ENCODE measurements at places on chromosomes 1 and 21.

DNA sequence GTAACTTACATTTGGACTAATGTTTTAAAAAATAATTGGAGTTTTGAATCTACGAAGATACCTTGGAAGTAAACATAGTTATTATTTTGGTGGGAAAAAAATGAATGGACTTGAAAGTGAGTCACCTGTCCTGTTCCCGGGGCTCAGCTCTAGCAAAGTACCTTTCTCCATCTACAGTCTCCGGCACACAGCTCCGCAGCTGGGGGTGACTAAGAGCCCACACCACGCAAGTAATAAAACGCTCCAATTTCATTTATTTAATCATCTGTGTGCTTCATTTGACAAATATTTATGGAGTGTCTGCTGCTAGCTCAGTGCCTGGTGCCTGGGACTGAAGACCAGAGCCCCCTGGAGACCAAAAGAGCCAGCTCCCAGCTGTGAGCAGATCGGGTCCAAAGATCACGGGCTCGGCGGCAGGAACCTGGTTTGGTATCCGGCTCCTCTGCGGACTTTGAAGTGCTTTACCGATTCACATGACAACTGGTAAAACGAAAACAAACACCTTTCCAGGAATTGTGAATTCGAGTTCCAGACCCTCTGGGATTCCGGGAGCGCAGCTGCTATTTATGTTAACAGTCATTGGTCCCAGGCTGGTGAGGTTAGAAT lies 1.7 kb upstream of the RIPK4 start:
- no peak for DNase-seq

- DNase-seq, result no peak
These were observed 178.8 kb upstream of the VAMP3 start for GRCh38 chr1:7592120-7592798.

- DNase-seq, result no peak
These were observed 66.0 kb downstream of the OLIG1 start for GRCh38 chr21:33135925-33136324.

DNA sequence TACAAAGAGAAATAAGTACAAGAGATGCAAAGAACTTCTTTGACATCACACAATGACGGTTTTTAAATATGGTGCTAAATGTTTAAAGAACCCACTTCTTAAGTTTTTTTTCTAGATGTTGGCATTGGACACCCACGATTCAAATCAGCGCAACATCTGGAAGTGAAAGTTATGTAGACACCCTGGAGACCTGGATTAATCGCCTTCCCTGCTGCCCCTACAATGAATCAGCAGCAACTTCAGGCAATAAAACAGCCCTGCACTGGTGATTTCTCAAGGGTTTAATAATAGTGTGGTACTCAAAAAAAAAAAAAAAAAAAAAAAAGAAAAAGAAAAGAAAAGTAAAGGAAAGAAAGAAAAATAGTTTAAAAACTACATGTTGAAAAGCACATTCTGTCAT lies 248.3 kb downstream of the NUF2 start:
- DNase-seq, result no peak

GRCh38 chr1:21547876-21548275 lies 38.7 kb downstream of the ALPL start:
- DNase-seq, result no peak

- no peak for DNase-seq
These were observed 53.0 kb downstream of the DMRTB1 start for GRCh38 chr1:53511933-53512806.

GRCh38 chr21:35239811-35240219 lies 190.7 kb upstream of the RUNX1 start:
- DNase-seq, result no peak

DNA sequence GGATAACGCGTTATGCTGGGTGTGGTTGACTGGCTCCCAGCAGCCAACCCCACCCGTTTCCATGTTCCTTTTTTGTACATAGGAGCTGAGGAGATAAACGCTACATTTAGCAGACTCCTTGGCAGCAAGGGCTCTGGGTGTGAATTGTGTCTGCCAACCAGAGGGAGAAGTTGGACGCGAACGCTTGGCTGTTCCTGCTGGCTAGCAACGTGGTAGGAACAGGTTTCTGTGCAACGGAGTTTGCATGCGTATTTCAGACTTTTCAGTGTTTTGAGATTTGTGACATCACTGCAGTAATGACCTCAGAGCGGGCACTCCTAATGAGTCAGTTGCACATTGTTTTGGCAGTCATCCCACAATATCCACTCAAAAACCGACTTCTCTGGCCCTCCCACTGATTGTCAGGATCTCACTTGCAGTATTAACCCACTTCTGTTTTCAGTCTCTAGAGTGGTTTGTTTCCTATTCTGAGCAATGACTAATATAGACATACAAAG lies 98.7 kb upstream of the RGS1 start:
- no peak for DNase-seq

DNA sequence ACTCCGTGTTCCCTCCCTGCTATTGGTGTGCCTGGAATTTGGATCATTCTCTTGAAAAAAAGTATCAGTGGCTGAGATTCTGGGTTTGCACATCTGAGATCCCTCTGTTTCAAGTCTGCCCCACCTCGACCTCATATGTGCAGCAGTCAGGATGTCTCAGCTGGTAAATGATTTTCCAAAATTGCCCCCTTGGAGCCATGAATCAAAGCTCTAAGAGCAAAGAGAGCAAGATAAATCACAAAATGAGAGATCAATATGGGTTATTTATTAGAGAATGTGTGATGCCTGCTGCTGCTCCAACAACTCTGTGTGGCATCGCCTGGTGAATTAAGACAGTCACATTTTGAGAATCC lies 8.5 kb downstream of the CRP start:
- DNase-seq, result no peak

DNA sequence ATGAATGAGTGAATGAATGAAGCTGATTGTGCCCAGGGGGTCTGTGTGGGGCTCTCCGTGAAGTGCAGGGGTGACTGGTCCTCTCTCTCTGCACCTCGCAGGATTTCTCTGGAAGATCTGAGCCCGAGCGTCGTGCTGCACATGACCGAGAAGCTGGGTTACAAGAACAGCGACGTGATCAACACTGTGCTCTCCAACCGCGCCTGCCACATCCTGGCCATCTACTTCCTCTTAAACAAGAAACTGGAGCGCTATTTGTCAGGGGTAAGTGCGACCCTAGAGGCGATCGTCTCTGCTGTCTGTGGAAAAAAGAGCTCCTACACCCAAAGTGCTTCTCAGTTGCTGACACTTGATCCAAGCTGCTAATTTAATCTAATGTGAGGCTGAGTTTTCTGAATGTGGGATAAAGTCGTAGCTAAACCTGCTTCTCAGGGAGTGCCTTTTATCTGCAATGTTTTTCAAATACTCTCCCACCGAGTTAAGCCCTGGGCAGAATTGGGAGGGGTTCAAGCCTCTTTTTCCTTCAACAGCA lies 101.7 kb downstream of the HUNK start:
- DNase-seq, result no peak

DNA sequence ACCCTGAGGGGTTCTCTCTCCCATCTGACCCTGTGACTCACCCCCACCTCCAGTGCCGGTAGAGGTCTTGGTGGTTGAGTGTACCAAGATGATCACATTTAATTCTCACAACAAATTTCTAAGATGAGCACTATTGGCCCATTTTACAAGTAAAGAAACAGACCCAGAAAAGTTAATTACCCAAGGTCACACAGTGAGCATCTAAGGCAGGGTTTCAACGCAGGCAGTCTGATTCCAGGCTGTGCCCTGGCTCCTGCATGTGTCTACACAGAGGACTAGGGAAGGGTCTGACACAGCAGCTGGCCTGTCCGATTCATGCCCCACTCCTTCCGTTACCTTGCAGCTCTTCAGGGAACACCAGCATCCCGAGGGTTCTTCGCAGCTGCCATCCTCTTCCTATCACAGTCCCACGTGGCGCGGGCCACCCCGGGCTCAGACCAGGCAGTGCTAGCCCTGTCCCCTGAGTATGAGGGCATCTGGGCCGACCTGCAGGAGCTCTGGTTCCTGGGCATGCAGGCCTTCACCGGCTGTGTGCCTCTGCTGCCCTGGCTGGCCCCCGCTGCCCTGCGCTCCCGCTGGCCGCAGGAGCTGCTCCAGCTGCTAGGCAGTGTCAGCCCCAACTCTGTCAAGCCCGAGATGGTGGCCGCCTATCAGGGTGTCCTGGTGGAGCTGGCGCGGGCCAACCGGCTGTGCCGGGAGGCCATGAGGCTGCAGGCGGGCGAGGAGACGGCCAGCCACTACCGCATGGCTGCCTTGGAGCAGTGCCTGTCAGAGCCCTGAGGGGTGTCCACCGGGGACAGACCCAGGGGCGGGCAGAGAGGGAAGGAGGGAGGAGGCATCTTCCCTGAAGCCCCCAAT lies 7.5 kb downstream of the NCDN start:
- no peak for DNase-seq

DNA sequence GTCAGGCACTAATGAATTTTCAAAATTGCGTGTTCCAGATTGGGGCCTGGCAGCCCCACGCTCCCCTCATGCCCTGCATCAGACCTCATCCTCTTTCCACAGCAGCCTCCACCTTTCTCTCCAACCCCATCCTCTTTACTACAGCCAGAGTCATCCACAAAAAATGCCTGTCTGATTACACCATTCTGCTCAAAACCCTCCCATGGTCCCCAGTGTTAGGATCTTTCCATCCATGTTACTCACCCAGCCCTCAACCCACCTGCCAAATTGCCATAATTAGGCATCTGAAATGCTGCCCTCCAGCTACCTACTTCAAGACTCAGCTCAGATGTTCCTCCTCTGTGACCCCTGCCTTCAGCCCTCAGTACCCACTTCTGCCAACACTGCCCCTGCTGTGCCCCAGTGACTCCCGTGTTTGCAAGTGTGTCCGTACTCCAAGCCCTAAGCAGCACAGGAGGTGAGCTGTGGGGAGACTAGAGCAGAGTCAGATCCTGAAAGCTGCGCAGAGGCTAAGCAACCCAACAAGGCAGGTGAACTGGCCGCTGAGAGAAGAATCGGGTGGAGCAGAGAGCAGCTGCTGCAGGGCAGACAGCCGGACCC lies 715 bp upstream of the ARTN start:
- no peak for DNase-seq

DNA sequence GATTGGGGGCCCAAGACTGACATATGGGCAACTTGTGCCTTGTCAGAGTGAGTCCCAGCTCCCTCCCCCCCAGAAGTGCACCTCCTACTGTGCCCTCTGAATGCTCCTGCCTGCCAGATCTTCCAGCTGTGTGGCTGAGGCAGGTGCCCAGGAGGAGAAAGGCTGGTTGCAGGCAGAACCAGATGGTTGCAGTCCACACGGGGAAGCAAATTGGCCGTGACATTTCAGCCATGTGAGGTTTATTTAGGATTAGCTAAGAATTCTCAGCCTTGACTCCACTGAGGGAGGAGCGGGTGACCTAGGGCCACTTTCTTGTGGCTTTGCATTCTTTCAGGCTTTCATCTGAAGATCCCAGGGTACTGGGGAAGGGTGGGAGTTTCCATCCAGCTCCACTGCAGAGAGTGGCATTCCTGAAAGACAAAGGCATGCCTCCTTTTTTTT lies 33.8 kb downstream of the PEX14 start:
- DNase-seq, result no peak

GRCh38 chr1:193131266-193131860 lies 9.5 kb downstream of the CDC73 start:
- no peak for DNase-seq

GRCh38 chr21:32946654-32947053 lies 79.1 kb upstream of the OLIG2 start:
- DNase-seq, result no peak

- DNase-seq, result no peak
These were observed 179.3 kb upstream of the HMGB4 start for GRCh38 chr1:33684396-33685179.

DNA sequence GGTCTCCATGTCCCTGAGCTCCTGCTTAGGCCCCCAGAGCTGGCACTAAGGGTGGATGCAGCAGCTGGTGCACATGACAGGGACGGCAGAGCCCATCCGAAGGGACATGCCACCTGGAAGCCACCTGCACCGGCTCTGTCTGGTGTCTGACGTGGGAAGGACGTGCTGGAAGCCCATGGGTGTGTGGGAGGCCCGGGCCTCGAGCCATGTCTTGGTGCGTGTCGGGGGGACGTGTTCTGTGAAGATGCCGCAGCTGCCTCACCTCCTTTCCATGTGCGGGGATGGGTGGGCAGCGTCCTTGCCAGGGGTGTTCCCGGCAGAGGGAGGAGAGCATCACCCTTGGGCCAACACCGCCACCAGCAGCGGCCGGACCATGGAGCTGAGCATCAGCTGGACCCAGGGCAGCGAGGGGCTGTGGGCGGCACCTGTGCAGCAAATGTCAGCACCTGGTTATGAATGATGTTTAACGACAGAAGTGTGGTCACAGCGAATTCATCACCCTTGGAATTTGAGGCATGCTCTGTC lies 15.5 kb upstream of the POFUT2 start:
- no peak for DNase-seq

DNA sequence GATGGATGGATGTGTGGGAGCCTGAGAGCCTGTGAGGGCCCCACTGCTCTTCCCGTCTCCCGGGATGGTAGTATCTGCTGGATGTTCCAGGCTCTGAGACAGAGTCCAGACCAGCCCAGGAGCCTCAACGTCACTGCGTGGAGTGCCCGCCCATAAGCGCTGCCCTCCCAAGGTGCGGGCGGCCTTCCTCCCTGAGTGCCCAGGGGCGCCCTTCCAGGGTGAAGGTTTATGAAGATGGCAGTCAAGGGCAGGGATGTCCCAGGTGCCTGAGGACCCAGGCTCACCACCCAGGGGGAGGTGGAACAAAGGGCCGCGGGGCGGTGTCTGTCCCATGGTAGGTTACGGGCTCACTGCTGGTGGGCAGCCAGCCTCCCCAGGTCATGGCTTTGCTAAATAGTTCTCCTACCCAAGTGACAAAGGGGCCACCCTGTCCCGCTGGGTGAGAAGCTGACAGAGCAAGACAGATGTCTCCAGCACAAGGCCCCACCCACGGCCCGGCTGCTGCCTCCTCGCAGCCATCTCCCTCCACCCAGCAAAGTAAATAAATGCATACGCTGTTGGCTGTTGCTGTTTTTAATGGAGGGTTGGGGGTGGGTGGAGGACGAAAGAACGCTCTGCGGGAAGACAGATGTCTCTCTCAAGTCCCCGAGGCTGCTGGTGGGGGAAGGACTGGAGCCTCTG lies 9.0 kb upstream of the GPR153 start:
- DNase-seq, result no peak

GRCh38 chr1:1907098-1907736 lies 7.8 kb upstream of the CALML6 start:
- no peak for DNase-seq

DNA sequence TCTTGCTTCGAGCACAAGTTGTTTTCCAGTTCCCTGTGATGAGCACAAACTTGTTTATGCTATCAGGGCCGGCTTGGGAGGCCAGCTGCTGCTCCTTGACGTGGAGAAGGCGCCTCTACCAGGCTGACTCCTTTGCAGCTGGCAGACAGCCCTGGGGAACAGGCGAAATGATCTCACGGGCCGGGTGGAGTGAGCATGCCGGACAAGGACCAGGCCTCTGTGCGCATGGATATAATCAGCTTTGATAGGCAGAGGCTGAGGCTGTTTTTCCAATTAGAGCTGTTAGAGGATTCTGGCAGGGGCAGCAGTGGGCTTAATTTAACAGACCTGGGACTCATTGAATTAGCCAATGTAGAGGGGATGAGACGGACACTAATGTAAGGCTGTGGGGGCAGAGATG lies 38.9 kb downstream of the FAM163A start:
- DNase-seq, result no peak

DNA sequence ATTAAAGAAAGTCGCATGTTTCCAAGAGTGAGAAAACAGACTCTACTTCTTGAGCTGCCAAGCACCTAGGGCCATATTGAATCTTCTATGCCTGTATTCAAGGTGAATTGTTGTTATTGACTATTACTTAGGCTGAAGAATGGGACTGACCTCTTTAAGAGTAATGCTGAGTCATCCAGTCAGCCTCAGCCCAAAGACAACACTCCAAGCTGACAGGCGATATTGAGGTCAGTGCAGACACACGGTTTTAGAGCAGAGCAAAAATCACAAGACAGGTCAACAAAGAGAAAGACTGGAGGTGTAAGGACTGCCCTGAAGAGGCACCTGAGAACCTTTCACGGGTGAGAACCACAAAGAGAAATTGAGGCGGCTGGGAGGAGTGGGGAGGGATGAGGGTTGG lies 146.9 kb downstream of the MIS18A start:
- no peak for DNase-seq
